Activated CD4-positive, alpha-beta T cell treated with anti-CD3 and anti-CD28 coated beads, Interleukin-2, amount 50 U/mL, for 1 hour (primary cell): ENCODE measurements at places on chromosomes 5 and 9.

DNA sequence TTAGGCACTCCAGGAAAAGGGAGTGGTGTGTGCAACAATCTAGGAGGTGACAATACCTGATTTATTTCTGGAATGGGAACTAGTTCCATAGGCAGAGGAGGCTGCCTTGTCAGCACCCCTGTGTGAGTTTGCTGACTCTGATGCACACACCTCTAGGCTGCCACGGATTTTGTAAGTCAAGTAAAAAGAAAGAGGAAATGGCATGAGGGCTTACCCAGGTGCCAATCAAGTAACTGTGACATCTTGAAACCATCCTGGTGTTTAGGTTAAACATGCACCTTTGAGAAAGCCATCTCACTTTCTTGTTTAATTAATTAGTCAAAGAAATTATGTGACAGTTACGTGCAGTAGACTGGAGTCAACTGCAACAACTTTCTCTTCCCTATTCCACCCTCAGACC is 32.3 kb upstream of the FAM81B start:
- DNase-seq: no peak

DNA sequence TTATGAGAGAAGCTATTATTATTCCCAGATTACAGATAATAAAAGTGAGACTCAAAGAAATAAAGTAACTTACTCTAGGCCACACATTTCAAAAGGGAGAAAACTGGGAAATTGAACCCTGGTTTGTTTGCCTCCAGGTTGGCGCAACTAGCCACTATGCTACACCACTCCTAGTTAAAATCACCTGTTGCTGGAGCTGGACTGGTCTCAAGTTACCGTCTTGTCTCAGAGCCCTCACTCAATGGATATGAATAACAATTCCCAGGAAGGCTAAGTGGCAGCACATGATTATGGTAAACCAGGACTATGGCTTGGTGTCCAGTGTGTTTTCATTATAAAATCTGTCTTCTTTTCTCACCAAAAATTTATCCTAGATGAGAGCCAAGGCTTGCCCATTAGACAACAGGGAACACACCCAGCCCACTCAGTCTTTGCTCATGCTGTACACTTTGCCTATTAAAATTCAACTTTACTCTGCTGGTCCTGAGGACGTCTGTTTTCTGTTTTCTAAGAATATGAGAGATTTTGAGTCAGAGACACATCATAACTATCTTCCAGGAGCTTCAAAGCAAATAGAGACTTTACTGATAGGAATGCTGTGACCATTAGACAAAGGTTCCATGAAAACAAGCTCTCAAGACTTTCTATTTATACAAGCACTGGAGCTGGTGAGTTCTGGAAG is 58.1 kb downstream of the ADRB2 start:
- no peak for DNase-seq

GRCh38 chr5:124606543-124606942 is 139.9 kb downstream of the ZNF608 start:
- DNase-seq: no peak

GRCh38 chr5:80620211-80620610 is 34.2 kb upstream of the MSH3 start:
- no peak for DNase-seq

DNA sequence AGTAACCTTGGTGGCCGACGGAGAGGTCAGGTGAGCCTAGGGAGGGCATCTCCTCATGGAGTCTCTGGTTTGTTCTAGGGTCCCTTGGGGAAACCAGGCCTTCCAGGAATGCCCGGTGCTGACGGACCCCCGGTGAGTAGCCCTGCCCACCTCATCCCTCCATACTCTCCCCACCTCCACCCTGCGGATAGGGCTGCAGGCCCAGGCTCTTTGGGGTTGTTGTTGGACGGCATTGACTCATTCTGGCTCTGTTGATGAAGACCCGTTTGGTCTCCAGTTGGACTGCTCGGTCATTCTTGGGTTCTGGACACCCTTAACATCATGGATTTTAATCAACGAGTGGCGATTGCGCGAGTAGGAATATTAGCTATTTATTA is 112.3 kb upstream of the FCN2 start:
- DNase-seq: no peak

DNA sequence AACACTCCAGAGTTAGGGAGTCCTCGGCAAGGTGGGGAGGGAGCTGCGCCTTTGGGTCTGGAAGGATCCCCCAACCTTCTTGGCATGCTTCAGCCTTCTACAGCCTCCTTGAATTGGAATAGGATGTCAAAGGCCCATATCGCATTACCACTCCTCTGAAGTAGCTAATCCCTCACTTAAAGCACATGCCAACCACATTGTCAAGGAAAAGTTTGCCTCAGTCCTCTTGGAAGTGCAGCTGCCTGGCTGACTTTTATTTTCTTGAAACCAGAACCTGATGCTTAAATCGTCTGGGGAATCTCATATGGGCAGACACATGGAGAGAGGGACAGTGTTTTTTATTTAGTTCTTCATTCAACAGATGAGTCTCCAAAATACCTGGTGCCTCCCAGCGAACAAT is 14.5 kb downstream of the CXCL14 start:
- DNase-seq: no peak

DNA sequence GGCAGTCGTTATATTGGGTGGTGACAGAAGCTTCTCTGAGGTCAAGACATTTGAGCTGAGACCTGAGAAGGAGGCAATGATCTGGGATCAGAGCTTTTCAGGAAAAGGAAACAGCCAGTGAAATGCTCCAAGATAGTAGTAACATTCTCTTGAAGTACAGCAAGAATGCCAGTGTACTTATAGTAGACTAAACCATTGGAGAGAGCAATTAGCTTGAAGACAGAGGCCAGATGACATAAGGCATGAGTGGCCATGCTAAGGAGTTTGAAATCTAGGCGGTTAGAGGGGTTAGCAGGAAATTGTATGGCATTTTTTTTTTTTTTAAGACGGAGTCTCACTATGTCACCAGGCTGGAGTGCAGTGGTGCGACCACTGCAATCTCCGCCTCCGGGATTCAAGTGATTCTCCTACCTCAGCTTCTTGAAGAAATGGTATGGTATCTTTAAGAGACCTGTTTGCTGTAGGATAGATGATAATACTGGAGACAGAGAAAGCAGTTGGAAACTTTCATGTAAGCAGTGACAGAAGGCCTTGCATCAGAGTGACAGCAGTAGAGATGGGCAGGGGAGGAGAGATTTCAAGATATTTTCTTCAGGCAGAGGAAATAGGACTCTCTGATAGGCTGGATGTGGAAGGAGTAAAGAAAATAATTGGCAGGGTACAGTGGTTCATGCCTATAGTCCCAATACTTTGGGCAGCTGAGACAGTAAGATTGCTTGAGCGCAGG is 482.2 kb upstream of the PAPPA start:
- no peak for DNase-seq

GRCh38 chr5:10243660-10244240 is 5.9 kb downstream of the ATPSCKMT start:
- DNase-seq: no peak

DNA sequence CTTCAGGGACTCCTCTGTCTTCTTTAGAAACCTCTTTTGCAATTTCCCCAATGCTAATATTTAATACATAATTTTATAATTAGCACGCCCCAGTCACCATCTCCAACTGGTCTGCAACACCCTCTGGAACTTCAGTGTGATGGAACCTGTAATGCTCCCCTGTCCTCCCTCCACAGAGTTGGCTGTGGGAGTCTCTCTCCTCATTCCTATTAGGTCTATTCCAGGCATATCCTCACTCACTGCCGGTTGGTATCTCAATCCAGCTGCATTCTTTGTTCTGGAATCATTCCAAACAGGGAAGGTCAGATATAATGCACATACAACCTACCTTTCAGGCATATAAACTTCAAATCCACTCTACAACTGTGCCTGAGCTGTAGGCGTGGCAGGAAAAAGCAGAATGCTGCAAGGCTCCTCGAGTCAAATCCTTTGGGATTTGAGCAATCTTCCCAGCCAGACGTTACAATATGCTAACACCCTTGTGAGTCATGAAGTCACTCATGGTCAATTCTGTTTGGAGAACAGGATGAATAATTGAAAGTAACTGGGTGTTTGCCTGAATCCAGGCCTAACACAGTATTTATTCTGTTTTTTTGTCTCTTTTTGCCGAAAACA is 293.8 kb downstream of the CWC27 start:
- DNase-seq: no peak

DNA sequence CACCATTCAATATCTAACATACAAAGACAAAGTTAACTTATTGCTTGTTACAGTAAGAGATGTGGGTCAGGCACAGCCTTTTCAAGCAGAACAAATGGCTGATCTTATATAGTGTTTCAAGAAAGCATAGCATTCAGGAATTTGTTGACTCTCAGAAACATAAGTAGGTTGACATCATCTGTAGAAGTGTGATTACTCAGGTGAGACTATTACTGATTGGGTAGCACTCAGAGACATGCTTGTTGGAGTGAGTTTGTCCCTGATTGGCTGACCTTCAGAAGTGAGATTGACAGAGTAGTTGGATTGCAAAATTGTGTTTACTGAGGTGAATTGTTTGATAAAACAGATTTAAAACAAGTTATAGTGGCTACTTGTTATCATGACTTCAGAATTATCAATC is 30.7 kb upstream of the TNPO1 start:
- DNase-seq: no peak

- DNase-seq: no peak
These were observed 169.6 kb downstream of the TSSK1B start for GRCh38 chr5:113265190-113265589.

GRCh38 chr9:133781828-133782135 is 43.6 kb upstream of the SARDH start:
- DNase-seq: no peak

DNA sequence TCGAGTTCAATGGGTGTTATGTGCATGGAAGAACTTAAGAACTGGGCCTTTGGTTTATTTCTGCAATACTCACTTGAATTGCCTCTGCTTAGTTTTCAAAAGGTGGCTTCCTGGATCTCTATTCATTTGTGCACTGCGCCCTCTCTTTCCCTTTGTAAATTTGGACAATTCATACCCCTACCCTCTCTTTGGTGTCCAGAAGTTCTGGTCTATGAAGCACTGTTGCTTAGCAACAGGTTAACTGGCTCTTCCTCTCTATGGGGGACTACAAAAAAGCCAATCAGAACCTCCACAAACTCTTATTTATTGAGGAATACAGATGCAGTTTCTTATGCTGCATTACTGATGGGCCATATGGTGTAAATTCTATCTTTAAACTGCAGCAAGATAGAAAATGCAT is 13.5 kb upstream of the FAM120A start:
- no peak for DNase-seq

- DNase-seq: no peak
These were observed at the start of gene PPIC for GRCh38 chr5:123036391-123037103. TSS of gene PPIC (minus strand) at chr5:123036725. CDS start at chr5:123036625, 100 bp downstream.

DNA sequence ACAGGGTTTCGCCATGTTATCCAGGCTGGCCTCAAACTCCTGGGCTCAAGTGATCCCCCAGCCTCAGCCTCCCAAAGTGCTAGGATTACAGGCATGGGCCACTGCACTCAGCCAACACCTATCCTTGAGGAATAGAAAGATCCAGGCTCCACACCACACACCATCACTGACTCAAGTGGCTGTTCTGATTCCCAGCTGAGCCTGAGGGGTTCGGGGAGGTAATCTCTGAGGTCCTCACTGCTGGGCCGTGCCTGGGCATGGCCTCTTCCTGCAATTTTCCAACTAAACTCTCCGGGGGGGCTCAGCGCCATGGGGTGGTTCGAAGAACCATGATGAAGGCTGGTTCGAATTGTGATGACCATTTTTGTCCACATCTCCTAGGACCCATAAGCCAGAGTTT is 31.0 kb upstream of the IL17B start:
- no peak for DNase-seq

DNA sequence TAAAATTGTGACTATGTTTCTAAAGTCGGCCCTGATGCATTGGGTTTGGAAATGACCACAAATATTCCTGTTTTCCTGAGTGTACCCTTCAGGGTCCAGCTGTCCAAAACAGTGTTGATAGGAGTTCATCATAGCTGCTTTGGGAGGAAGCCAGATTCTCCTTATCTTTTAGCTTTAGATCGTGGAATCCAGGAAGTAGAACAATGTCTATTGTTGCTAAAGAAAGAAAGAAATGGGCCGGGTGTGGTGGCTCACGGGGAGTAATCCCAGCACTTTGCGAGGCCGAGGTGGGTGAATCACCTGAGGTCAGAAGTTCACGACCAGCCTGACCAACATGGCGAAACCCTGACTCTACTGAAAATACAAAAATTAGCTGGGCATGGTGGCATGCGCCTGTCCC is 9.5 kb downstream of the CAVIN4 start:
- DNase-seq: no peak

GRCh38 chr5:132481596-132482211 is 8.9 kb downstream of the IRF1 start:
- DNase-seq: no peak

- DNase-seq: no peak
These were observed 1.7 kb downstream of the DNAJC25 start for GRCh38 chr9:111632695-111633388.

GRCh38 chr5:118726891-118727290 is 261.5 kb downstream of the DTWD2 start:
- DNase-seq: no peak

- DNase-seq: no peak
These were observed 101.0 kb downstream of the KCNT1 start for GRCh38 chr9:135802876-135803419.

- DNase-seq: no peak
These were observed 190.3 kb downstream of the DCP2 start for GRCh38 chr5:113166852-113167366.

DNA sequence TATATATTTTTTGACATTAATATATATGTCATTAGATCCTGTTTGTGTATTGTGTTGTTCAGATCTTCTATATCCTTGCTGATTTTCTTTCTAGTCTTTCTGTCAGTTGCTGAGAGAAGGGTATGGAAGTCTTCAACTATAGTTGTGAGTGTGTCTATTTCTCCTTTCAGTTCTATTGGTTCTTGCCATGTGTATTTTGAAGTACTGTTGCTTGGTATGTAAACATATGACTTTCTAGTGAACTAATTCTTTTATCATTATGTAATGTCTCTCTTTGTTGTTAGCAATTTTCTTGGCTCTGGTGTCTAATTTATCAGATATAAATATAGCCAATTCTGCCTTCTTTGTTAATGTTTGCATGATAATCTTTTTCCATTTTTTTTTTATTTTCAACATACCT is 84.3 kb upstream of the CAST start:
- no peak for DNase-seq

DNA sequence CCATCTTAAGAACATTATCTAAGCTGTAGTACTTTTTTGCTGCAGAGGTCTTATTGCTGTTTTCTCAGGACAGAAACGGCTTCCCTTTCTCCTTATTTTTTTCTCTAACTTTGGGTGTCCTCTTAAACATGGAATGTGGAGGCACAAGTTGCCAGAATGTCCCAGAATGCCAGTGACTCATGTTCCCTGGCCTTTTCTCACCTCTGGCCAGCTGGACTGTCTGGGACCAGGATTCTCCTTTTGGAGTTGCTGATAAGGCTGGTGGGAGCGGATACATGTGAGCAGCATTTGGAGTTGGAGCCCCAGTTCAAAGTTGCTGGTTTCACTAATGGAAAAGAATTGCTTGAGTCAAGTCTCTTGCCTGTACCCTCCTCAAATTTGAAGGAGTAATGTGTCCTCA is 112.8 kb downstream of the ARHGAP26 start:
- no peak for DNase-seq

DNA sequence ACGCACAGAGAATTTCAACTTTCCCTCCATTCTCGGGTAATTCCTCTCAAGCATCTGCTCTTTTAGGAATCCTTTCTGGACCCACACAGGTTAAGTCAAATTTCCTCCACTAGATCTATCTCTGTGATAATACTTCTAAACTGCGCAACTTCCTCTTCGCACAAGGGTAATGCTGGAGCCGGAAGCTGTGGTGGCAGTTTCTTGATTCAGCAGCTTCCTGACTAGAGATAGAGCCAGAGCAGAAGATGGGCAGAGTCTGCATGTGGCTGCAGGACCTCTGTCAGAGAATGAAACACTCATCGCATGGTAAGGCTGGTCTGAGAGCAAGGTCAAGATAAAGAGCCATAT is 11.1 kb upstream of the CDC42SE2 start:
- peak; percentile 73 for DNase-seq
